ENCODE measurements at places on chromosomes 7 and 10.

- no peak for DNase-seq
These were observed 83.1 kb upstream of the STEAP1B start for GRCh38 chr7:22582863-22583622.

DNA sequence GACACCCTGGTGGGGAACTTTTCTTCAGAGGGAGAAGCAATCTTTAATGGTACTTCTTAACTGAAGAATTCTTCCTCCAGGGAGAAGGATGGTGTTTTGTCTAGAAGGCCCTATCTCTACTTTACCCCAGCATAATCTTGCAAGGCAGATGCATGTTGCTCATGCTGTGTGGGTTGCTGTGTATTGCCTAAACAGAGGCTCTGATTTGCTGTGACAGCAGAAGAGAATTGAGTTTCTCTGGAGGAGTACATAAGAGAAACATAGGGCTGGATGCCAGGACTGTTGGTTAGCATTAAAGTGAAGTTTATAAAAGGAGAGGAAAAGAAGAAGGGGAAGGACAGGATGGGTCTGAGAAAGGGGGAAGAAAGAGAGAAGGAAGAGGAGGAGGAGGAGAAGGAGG, 248.1 kb upstream of the HPS1 start:
- DNase-seq: no peak

DNA sequence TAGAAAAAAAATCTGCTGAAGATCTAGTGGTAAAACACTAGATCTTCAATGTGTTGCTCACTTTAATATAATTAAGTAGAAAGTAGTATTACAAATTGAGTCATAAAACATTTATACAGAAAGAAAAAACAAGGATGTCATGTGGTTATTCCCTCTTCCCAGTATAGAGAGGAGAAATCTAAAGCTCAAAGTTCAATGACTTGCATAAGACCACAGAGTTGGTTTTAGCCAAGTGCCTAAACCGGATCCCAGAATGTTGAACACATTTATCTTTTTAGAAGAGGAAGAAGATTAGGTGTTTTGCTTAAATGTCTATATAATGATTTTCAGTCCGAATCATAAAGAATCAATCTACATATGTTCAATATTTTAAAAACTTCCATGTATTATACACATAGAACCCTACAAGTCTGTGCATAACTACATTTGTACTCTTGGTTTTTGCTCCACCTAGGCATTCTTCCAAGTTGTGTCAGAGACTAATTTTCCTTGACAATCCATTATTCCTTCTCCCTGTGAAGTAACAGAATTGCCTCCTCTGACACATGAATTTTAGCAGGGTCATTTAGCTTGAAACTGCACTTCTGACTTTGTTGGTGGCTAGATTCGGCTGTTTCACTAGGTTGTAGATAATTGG, 389.2 kb downstream of the MAGI2 start:
- DNase-seq: no peak

DNA sequence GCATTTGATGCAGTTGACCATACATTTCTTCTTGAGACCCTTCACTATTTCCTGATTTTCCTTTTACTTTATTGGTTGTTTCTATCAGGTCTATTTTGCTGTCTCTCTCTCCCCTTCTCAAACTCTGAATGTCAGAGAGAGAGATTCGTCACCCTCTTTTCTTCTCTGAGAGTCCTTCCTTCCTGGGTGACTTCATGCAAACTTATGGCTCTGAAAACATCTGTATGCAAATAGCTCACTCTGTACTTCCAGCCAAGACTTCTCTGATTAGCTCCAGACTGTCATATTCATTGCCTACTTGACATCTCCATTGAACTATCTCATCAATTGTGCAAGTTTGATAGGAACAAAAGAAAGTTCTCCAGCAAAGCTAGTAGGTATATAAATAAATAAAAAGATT, 191.7 kb upstream of the KLF6 start:
- DNase-seq: no peak

DNA sequence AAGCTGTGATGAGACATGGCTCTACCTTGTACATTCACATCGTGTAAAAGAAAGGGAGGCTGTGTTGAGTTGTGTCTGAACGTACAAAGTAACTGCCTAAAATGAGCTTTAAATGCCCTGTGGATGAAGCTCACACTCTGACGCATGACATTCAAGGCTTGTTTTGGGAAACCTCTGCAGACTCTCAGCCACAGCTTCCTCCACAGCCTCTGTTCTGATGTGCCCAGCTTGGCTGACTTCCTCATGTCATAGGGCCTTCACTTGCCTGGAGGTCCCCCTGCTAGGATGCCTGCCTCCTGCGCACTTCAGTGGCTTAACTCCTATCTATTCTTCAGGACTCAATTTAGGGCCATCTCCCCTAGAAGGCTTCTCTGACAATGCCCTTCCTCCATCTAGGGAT, 230.0 kb upstream of the HABP2 start:
- DNase-seq: peak; percentile 24

DNA sequence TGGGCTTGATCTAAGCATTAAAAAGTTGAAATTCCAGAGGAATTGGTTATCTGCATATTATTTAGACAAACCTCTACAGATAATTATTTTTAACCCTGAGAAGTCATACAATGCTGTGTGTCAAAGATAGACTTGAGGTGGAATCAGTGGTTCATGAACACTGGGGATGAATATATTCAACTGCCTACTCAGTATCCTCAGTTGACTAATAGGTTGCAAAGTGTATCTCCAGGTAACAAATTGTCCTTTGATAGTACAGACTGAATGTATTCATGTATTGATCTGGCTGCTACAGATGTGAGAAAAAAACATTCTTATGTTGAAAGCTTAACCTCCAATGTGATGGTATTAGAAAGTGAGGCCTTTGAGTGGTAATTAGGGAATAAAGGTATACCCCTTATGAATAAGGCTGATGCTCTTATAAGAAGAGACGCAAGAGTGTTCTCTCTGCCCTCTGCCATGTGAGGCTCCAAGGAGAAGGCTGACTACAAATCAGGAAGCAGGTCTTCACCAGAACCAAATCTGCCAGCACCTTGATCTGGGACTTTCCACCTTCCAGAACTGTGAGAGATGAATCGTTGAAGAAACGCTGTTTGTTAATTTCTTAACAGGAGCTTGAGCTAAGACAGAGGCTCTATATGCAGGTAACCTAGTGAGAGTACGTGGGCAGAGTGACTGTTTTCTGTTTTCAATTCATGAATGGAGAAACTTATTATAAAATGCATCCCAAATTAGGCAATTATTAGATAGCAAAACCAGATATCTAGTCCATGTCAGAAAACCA, 7.5 kb downstream of the MRPL32 start:
- no peak for DNase-seq

- no peak for DNase-seq
These were observed 61.6 kb downstream of the CYP51A1 start for GRCh38 chr7:92072708-92073107.

GRCh38 chr7:24778543-24779282, 21.4 kb upstream of the GSDME start:
- DNase-seq: peak; percentile 22

GRCh38 chr10:130737621-130738020, 573.9 kb downstream of the TCERG1L start:
- no peak for DNase-seq

DNA sequence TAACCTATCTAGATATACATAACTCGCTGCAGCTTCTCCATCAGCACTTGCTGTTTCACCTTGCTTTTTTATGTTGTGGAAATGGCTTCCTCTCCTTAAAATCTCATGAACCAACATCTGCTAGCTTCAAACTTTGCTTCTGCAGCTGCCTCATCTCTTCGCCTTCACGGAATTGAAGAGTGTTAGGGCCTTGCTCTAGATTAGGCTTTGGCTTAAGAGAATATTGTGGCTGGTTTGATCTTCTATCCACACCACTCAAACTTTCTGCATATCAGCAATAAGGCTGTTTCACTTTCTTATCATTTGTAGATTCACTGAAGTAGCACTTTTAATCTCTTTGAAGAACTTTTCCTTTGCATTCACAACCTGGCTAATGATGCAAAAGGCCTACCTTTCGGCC, 49.2 kb upstream of the AGR3 start:
- no peak for DNase-seq

- no peak for DNase-seq
These were observed 88.9 kb downstream of the CTTNBP2 start for GRCh38 chr7:117784315-117784714.

- DNase-seq: no peak
These were observed 1013.9 kb downstream of the NRG3 start for GRCh38 chr10:82888809-82889455.

- no peak for DNase-seq
These were observed 1.3 kb downstream of the INPP5A start for GRCh38 chr10:132538790-132539421.

DNA sequence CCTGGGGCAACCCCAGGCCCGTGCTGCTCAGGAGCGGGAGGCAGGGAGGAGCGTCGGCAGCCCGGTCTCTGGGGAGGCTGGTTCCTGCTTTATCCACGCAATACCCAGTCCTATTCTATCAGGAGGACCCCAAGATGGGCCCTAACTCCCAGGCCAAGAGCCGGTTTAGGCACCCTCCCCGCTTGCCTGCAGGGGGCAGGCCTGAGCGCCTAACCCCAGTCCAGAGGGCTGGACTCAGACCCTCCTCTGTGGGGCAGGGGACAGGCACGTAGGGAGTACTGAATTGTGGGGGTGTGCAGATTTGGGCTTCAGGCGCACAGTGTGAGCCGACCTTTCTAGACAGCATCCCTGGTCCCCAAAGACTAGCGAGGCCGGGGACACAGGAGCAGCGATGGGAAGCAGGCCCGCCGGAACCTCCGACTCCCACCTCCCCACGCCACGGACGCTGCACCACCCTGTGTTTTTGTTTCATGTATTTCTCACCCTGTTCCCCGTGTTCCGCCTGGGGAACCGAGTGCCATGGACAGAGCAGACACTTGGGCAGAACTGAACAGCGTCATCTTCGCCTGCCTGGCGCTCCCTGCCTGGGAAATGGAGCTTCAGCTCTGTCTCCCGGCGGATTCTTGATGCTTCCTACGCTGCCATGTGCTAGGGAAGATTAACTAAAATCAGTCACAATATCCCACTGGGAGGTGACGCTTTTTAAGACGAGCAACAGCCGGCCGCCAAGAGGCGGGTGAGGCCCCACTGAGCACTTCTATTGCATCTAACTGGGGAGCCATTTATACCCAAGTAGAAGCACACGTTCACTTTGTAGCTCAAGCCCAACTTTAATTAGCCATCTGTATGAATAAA, 5.3 kb downstream of the NUDT1 start:
- DNase-seq: no peak

DNA sequence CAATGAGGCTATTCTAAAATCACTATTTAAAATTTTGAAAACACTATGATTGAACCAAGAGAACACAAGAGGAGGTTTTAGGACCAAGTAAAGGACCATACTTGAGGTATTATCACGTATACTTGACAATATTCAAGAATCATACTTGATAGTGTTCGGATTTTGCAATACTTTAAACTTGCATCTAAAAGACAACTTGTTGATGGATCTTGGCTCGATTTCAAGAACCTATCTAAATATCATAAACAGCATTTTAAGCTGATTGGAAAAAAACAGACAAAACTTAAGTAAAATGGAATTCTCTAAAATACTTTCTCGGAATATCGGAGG, 1.3 kb downstream of the NAMPT start:
- no peak for DNase-seq

DNA sequence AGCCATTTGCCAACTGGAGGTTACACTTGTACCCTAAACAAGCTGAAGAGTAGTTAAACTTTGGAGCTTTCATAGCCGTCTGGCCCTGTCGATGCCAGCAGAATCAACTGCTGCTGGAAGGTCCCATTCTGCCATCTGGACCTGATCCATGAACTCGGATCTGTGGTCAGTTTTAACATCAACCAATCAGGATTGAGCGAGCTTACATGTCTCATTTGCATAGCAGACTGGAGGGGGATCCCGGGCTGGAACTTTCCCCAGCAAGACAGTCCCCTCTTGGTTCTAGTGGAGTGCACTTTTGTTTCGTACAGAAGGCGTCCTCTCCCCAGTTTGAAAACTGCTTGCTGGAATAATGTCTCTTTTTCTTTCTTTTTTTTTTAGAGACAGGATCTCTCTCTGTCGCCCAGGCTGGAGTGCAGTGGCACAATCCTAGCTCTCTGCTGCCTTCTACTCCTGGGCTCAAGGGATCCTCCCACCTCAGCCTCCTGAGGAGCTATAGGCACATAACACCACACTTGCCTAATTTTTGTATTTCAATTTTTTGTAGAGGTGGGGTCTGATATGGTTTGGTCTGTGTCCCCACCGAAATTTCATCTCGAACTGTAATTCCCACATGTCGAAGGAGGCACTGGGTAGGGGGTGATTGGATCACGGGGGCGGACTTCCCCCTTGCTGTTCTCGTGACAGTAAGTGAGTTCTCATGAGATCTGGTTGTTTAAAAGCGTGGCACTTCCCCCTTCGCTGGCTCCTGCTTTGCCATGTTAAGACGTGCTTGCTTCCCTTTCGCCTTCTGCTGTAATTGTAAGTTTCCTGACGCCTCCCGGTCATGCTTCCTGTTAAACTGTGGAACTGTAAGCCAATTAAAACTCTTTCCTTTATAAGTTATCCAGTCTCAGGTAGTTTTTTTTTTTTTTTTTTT, 42.8 kb upstream of the SEPHS1 start:
- DNase-seq: no peak
